Inflammatory macrophage treated with lipopolysaccharide for 4 hours (primary cell): ENCODE measurements at places on chromosomes 5 and 9.
A peak's percentile ranks its signal among the peaks of the same experiment; 100 is the strongest.

- DNase-seq: peak; percentile 91
Observed at GRCh38 chr5:37721447-37721871, 118.4 kb downstream of the GDNF start.

DNA sequence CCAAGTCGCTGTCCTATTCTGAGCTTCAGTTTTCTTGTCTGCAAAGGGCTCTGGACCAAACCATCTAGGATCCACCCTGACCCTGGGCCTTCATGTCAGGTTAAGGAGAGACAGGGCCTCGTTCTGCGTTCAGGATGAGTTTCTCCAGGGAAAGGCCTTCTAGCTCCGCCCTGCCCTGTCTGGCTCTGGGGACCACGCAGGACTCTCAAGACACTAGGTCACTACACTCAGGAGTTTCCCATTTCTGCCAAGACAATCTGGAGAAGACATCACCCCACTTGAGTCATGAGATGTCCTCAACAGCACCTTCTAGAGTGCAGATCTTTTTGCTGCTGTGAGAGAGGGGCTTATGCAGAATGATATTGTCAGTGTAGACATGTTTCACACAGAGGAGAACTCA lies 53.2 kb upstream of the KCNMB1 start:
- peak; percentile 24 for DNase-seq

GRCh38 chr5:108257996-108258395 lies 123.9 kb downstream of the FBXL17 start:
- no peak for DNase-seq

DNA sequence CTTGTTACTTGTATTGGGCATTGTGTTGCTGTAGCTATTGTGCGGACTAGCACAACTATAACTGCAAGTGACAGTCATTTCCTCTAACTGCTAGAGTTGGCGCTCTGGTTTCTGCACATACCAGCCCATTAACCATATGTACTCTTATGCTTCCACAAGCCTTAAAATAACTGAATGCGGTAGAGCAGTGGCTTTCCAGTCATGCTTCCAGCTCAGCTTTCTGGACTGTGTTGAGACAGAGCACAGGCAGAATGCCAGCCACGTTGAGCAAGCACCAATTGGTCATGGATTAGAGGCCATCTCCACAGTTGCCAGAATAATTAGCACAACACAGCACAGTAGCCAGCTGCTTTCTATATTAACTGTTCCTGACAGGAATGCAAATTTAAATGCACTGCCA lies 12.2 kb downstream of the INVS start:
- peak; percentile 12 for DNase-seq

DNA sequence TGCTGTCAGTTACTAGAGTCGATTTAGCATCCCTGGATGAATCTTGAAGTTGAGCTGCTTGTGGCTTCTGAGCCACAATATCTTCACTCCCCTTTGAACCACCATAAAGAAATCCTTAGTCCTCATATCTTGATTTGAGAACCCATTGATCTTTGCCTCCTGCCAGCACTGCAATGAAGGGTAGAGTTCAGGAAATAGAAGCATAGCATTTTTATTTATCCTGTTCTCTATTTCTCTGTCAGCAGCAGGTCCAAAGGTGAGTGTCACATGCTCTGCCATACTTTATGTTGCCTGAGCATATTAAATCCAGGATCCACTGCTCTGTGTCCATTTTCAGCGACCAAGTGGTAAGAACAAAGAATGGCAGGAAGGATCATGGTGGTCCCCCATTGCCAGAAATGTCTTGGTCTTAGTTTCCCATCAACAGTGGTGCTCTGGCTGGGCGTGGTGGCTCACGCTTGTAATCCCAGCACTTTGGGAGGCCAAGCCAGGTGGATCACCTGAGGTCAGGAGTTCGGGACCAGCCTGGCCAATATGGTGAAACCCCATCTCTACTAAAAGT lies 80.2 kb upstream of the PANK3 start:
- DNase-seq: no peak

DNA sequence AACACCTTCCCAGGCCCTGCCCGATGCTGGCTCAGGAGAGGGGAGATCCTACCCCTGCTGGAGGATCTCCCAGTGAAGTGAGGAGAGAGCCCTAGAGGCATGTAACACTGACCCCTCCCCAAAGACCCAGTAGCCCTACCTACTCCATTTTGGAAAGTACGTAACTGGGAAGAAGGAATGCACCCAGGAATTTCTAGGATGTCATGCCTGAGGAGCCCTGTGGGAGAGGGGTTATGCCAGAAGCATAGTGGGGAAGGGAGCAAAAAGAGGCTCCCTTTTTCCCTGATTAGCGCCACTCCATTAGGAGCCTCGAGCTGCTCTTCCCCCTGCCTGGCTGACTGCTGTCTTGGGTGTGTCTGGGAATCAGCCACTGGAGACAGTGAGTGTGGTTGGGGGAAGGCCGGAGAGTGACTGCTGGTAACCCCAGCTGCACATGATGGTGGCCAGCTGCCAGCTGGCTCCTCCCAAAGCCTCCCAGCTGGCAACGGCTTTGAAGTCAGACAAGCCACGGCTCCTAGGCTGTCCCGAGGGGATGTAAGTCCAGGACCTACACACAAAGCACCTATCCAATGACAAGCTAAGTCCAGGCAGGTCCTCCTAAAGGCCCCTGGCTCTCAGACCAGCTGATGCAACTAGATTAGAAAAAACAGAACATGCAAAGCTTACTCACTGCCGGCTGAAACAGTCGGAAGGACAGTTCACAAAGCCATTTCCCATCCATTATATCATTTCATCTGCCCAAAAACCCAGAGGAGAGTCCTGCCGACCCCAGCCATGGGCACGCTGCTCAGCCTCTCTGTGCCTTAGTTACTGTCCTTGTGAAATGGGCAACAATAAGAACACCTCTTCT lies 136.5 kb upstream of the ABCA1 start:
- peak; percentile 94 for DNase-seq

- DNase-seq: no peak
Observed at GRCh38 chr5:133728475-133728874, 116.1 kb upstream of the FSTL4 start.

GRCh38 chr5:180599590-180599914 lies 8.3 kb upstream of the SCGB3A1 start:
- no peak for DNase-seq

DNA sequence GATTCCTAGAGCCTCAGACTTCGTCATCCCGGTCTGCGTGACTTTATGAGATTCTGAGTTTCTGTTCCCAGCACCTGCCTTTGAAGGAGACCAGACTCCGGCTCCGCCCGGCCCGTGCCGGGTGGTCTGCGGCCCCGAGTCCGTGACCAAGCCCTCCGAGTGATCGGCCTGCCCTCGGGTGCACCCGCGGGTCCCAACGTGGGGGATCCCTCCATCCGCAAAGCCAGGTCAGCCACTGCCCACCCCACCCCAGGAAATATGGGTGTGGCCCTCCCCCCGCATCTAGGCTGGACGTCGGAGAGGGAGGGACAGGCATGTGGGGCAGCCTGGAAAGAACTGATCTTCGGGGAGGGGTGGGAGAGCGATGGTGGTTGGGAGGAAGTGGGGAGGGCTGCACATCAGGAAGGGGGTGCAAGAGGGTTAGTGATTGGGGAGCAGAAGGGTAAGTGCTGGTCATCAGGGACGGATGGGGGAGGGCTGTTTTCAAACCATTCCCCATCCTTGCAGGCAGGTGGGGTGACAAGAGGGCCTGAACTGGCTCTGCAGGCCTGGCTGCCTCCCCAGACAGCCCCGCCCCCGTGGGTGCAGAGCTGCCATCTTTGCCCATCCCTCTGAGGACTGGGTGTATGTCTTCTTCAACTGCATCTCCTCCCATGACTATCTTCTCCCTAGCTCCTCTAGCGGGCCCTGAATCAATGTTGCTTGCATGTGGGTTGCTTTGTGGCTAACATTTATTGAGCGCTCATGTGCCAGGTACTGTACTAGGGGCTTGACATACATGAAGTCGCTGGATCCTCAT lies 747 bp downstream of the LRSAM1 start:
- peak; percentile 60 for DNase-seq

GRCh38 chr9:87140605-87141109 lies 193.4 kb upstream of the GAS1 start:
- no peak for DNase-seq

DNA sequence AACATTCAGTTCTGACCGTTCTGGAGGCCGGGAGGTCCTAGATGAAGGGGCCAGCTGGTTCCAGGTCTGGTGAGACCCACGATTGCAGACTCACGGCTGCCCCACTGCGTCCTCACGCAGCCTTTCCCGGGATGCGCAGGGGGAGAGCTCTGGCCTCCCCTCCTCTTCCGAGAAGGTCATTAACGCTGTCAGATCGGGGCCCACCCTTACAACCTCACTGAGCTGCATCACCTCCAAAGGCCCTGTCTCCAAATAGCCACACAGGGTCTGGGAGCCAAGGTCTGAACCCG lies 66.6 kb upstream of the PPP1R26 start:
- no peak for DNase-seq

DNA sequence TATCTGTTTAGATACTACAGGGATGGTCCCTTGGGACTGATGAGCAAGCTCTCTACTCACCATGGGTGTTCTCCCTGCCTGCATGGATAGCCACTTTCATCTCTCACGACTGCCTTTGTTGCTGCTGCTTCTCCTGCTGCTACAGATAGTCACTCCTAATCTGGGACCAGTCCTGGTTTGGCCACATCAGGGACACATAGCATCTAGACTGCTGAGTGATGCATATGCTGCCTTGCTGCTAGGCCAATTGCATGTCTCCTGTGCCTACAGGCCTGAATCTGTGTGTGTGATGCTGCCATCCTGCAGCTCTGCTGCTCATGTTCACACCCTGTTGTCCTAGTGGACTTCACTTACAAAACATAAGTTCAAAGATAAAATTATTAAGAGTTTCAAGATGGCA lies 297.1 kb downstream of the HCN1 start:
- DNase-seq: no peak

GRCh38 chr5:144142139-144142823 lies 28.2 kb downstream of the YIPF5 start:
- DNase-seq: peak; percentile 37

DNA sequence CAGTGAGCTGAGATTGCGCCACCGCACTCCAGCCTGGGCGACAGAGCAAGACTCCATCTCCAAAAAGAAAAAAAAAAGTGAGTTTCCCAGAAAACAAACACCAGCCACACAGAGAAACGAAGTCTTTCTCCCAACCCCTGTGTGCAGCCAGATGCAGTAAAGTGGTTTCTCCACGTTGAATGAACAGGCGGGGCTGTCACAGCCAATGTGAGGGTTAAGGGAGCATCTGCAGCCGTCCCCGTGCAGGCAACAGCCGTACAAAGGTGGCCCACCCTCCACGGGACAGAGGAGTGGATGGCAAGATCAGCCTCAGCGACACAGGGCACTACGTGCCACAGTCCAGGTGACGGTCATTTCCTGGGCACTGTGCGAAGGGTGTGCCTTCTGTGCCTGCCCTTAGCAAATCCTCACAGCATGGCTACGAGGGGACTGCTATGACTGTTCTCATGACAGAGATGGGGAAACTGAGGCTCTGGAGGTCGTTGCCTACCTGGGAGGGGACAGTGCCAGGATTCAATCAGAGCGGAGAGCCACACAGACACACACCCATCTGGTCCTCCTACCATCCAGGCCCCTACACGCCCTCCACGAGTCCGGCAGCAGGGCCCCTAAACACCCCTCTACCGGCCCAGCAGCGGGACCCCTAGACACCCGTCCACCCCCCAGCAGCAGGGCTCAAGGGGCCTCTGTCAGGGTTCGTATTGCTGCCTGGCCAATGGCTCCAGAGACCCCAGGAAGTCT lies 2.3 kb downstream of the VAV2 start:
- no peak for DNase-seq

DNA sequence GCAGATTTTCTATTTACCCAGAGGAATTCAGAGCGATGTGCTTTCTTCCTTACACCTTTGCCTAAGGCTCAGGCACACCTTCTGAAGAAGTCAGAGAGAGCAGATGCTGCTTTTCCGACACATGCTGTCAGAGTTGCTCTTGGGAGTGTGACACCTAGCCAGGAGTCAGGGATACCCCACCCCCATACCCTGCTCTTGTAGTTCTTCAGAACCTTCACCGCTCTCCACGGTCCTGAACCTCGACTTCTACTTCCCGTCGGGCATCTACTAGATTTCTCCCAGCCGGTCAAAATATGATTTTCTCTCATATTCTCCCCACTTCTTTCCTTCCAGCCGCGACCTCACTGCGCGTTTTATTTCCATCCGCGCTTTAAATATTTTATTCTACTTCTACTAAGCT lies 1.7 kb downstream of the GRIN3A start:
- DNase-seq: no peak

DNA sequence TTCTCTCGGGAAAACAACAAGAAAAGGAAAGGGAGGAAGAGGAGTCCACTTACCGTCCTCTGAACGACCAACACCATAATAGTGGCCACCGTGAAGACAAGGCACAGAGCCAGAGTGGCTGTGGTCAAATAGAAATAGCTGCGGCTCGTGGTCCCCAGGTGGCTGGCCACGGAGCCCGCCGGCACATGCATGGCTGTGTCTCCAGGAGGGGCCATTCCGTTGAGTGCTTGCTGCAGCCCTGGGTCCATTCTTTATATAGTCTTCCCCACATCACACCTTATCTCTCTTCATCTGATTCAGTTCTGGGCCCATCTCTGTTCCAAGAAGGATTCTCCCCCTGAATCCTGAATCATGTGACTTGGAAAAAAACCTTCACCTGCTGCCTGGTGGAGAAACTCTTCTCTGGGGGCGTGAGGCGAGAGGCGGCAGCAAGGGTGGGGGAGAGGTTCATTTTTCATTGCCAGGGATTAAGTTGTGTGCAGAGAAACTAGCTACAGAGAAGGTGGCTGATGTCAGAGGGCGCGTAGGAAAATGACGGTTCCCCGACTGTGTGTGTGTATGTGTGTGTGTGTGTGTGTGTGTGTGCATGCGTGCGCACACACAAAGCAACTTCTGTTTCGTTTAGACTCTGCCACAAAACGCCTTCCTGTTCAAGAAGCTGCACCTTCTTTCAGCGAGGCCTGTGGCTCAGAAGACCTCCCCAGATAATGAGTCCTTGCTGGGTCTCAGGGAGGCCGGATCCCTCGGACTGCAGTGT lies at the start of gene TNFSF8:
TSS of gene TNFSF8 (minus strand) at position 536 of the 757 bp plus-strand sequence. CDS start at position 248, 288 bp downstream.
- DNase-seq: peak; percentile 85

DNA sequence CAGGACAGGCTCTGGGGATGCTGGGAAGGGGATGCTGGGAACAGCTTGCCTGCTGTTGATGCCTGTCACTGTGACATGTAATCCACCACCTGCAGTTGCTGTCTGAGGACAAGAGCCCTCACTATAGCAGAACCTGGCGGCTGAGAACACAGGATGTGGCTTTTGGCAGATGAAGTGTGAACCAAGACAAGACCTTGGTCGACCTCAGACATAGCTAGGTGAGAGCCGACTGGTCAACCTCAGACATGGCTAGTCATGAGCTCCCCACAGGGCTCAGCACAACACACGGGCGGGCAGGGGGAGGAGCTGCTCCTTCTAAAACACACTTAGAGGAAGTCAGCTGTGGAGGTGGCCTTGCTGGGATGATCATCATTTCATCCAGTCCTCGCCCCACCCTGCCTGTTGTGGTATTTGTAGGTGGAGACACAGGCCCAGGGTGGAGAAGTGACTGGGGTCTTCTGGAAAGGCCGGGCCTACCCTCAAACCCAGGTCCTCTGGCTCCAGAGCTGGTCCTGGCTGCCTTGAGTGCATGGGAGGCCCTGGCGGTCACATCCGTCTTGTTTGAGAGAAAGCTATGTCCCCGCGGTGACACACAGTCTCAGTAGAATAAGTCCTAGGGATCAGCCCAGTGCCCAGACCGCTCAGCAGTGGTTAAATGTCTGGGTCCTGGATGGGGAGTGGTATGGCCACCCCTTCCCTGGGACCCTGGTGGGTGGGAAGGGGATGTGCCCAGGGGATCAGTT lies 6.1 kb downstream of the SUSD3 start:
- DNase-seq: peak; percentile 64
